Activated T-cell treated with anti-CD3 and anti-CD28 coated beads, Interleukin-2, amount 50 U/mL, for 72 hours (primary cell): ENCODE measurements at places on chromosomes 4 and X. TPM values are rescaled to one million over a fixed set of nuclear protein-coding genes. Genes with fewer than 3 reads are reported as not detected.

GRCh38 chrX:47643926-47644325 is 6.4 kb downstream of the ELK1 start:
- no peak for DNase-seq

GRCh38 chr4:3193531-3194203 is 55.3 kb upstream of the MSANTD1 start:
- no peak for DNase-seq

- DNase-seq, result no peak
These were observed 7.7 kb downstream of the RNF212 start for GRCh38 chr4:1105662-1106061.

Gene LNX1
- total RNA-seq, result not detected

GRCh38 chrX:70481471-70482270 is 37.0 kb downstream of the DLG3 start:
- DNase-seq, result no peak

DNA sequence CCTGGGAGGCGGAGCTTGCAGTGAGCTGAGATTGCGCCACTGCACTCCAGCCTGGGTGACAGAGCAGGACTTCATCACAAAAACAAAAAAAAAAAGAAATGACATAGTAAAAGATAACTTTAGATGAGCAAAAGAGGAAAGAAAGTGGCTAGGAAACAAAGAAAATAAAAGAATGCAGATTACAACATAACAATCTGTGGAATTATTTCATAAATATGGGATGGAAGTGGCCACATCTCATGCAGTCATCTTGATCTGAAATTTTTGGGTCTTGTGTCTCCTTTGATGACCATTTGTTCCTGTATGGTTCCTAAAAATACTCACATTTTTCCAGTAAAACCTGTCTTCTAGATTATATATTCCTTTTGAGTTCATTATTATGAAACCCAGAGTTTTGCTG is 271.4 kb downstream of the SPRY1 start:
- DNase-seq, result no peak

Gene CENPC
- total RNA-seq, result 42.8 TPM
